Hepatocyte (in vitro differentiated cells): ENCODE measurements at places on chromosomes 6 and 20.

DNA sequence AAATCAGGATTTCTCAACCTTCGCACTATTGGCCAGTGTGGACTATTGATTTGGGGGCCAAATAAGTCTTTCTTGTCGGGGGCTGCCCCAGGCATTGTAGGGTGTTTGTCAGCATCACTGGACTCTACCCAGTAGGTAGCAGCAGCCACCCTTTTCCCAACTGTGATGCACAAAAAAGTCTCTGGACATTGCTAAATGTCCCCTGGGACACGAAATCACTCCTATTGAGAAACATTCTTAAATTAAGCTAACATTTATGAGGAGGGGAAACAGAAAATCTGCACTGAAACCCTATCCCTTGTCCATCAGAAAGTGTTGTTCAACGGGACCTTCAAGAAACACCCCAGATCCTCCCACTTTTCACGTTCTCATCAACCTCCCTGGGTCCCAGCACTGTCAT, 54.2 kb downstream of the NFATC2 start:
- no peak for DNase-seq

DNA sequence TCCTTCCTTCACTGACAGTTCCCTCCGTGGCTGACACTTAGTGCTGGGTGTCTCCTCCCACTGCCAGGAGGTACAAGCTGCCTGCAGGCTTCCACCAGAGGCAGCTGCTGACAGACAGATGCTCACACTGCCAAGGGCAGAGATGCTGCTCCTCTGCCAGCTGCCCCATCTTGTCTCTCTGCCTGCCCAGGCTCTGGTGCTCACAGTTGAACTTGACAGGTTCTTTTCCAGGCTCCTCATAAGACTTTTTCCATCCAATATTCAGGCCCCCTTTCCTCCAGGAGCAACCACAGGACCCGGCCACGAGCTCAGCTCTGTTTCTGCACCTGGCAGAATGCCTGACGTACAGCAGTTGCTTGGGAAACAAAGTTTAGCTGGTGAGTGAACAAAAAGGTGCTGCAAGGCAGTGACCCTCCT, 79.8 kb downstream of the PSMB1 start:
- no peak for DNase-seq

GRCh38 chr6:37435373-37435772, 2.4 kb downstream of the CMTR1 start:
- no peak for DNase-seq

DNA sequence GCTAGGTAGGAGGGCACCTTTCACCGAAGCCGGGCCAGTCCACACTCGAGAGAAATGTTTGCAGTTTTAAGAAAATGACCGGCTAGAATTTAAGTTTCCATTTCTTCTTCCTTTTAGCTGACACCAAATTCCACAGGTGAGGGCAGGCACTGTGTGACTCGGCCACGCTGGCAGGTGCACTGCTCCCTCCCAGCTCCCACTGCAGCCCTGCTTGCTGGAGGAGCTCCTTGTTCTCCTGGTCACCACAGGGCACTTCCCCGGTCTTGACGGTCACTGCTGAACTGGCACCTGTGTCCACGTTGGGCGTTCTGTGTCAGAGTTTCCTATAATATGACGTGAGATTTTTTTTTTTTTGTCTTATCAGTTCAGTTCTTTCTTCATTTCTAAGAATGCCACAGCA, 3.6 kb upstream of the KIF25 start:
- no peak for DNase-seq

DNA sequence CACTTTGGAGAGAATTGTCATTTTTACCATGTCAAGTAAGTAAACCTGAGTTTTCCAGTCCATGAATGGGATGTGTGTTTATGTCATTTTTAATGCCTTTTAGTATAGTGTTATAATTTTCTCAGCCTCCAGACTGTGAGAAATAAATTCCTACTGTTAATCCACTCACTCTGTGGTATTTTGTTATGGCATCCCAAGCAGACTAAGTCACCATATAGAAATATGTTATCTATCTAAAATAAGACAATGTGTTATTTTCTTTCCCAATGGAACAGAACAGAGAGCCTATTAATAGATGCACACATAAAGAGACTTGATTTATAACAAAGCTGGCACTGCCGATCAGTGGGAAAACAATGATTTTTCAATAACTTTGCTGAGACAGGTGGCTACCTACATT, 70.2 kb upstream of the SLC4A11 start:
- DNase-seq: no peak

DNA sequence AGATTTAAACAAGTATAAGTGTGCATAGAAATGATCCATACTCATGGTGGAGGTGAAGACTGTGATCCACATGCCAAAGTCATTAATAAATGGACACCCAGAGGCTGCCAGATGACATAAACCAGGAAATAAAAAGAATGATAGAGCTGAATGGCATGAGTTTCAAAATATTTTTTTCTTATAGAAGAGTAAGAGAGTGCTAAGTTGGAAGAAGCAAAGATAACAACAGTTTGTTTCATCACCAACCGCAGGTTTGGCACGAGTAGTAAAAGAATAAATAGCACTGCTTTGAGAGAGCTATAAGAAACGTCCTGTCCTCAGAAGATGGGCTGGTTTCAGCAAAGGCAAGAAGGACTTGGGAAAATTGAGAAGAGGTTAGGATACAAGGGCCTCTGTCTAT, 246.9 kb downstream of the UBE3D start:
- DNase-seq: no peak

DNA sequence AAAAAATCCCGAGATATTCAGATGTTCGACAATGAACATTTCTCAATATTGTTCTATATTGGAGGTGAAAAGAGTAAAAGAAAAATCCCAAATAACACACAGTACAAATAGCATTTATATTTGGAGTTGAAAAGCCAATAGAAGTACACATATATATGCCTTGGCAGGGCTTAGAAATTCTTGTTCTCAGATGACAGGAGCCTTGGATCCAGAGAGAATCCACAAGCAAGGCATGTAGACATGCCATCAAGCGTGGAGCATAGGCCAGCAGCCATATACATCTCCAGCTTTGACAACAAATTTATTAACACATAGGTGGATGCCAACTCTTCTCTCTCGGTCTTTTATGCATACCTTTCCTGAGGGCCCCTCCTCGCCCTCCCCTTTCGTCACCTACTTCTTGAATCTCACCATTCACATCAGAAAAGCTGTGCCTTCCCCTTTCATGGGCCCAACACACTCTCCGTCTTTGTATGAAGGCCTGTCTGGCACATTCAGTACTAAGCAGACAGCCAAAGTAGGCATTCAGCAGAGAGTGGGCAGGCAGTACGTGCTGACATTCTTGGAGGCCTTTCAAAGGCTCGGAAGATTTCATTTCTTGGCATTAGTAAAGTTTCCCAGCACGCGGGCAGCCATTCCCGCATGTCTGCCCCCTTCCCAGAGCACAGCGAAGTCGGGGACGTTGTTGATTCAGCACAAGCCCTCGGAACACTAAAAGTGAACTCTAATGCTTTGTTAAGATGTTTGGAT, 18.2 kb downstream of the NEDD9 start:
- DNase-seq: no peak

- DNase-seq: no peak
These were observed 50.6 kb downstream of the CCDC170 start for GRCh38 chr6:151544453-151544852.

DNA sequence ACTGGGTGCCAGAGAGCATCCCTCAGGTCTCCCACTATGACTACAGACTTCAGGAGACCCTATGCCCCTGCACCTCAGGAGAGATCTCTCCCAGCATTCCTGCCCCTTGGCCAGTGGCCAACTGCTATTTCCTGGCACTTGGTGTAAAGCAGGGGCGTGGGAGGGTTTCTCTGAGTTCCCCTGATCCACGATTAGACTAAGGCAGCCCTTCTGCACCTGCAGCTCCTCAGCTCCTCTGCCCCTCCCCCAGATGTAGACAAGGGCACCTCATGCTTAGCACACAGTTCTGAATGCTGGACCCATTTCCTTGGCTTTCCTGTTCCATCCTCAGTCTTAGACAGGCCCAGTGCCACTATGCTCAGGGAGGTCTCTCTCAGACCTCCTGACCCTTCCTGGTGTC, 28.6 kb downstream of the EDN1 start:
- DNase-seq: no peak

DNA sequence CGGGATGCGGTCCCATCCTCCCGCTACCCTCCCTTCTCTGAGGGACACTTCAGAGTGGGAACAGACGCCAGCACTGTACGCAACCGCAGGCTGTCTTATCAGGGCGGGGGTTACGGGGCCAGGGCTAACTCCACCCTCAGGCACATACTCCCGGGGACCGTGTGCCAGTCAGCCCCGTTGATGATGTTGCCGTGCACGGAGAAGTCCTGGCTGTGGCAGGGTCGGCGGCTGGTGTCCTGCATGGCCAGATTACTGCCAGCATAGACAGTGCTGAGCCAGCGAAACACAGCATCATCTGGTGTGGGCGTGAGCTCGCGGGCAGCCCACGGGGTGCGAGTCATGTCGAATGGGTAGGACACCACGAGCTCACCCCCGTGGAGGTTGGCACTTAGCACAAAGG, 5.0 kb downstream of the CPXM1 start:
- no peak for DNase-seq

DNA sequence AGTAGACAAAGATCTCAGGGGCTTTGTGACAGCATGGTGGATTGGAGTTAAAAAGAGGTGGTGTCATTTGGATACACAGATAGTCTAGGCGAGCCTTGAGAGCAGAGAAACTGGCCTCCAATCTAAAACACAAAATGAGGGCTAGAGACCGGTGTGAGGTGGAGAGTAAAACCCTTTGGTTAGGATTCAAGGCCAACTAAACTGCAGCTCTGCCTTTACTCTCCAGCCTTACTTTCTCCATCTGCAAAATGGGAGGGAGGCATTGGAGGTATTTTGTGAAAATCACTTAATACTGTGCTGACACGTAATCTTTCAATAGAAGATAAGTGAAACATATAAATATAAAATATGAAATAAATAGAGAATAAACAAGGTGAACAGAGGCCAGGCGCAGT, 89.1 kb upstream of the QKI start:
- no peak for DNase-seq

- no peak for DNase-seq
These were observed 710 bp upstream of the ZNF343 start for GRCh38 chr20:2509468-2509781.

- peak; percentile 32 for DNase-seq
These were observed 6.6 kb upstream of the ELOVL2 start for GRCh38 chr6:11050731-11051130.

GRCh38 chr6:135581211-135581610, 83.7 kb upstream of the AHI1 start:
- DNase-seq: no peak

DNA sequence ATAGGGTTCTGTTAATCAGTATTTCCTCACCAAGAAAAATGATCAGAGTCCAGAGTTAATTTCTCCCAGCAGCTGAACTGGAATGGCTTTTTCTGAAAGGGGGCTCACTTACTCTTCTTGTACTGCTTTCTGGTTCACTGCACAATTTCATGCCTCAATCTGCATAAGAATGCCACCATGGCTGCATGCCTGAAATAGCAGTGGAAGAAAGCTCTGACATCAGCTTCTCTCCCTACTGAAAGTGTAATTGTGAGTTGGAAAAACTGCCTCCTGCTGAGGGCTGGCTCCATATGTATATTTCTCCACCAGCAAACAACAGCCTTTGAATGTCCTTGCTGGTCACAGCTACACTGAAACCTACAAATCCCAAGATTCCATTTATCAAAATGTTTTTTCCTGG, 1027.2 kb upstream of the GJE1 start:
- DNase-seq: no peak

DNA sequence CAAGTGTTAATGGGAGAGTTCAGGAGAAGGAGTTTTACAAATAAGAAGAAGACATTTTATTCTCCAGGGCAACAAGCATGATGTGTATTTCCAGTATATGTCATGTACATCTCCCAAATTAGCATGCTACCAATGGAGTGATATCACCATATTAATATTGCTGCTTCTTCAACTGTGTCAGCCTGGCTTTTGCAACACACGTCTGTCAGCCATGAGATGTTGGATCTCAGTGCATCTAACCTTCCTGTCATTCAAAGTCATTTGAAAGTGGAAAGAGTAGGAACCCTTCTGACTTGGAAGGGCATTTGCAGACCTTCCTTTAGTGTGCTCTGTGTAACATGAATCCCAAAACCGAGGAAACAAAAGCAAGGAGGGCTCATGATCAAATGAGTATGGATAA, 284.1 kb downstream of the ZNF217 start:
- DNase-seq: no peak
